AML-193 (cell line): ENCODE measurements at places on chromosomes 16 and 17.

DNA sequence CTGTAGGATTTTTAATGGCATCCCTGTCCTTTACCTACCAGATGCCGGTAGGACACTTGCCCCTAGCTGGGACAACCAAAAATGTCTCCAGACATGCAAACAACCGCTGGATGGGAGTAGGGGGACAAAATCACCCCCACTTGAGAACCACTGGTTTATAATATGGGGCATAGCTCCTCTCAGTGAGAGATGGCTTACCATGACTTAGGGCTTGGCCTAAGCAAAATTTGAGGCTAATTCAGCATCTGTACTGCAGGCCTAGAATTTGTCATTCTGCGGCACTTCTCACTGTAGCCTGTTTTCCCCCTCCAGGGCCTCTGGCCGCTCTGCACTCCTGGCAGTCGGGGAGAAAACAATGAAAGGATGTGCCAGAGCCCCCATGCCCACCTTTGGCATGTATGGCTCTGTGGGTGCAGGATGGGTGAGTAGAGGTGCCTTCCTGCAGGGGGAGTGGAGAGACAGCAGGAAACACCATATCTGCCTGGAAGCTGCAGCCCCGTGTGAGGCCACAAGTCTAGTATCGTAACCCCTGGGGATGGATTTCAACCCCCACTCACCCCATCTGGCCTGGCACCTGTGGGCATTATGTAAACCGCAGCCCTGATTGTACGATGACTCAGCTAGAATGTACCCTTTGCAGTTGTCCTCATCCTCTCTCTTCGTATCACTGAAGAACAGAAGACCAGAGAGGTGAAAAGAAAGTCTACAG lies 268.1 kb downstream of the SOX9 start:
- no peak for DNase-seq

GRCh38 chr17:42346481-42346880 lies 41.8 kb downstream of the STAT3 start:
- DNase-seq = no peak

GRCh38 chr16:8928467-8928957 lies 35.2 kb downstream of the USP7 start:
- no peak for DNase-seq

DNA sequence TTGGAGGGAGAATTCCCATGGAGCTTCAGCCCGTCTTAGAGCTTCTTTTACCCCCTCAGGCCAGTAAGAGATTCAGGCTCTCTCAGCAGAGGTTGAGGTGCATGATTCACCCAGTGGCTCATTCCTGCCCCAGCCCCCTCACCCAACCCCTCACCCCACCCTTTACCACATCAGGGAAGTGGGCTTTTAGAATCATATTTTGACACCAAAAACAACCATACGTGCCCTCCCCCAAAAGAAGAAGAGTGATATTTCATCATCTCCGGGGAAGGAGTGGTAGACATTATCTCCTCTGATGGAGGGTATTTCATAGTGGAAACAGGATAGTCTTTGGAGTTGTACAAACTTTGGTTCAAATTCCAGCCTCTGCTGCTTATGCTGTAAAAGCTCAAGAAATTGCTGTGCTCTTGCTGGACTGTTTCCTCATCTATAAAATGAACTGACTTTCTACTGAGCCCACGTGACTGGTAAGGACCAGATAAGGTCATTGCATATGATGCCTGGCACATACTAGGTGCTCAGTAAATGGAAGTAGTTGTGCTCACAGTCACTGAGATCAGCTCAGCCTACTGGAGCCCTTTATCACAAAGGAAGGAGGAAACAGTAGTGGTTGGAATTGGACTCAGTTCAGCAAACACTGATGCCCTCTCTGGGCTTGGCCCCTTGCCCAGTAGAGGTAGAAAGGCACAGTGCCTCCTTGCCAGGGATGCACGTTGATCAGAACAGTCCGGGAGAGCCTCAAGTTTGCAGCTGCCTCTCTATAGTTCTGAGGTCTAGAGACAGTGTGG lies 18.3 kb upstream of the CCL5 start:
- peak; percentile 84 for DNase-seq

DNA sequence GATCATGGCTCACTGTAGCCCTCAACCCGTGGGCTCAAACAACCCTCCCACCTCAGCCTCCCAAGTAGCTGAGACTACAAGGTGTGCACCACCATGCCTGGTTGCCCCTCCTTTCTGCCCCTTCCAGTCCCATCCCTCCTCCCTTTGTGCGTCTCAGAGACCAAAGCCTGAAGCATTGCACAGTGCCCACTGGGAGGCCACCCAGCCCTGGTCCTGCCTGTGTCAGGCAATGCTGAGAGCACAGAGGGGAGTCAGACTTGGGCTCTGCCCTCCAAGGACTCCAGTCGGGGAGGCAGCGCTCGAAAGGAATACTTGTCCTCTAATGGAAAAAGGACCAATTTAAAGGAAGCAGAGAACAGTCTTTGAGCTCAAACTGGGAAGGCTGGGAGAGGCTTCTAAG lies 20.4 kb downstream of the RAI1 start:
- no peak for DNase-seq
